Stimulated activated memory B cell treated with anti-CD40 and anti-IgM and Interleukin-4, amounts not matched to agents 10 μg/mL and 1 μg/mL and 100 μg/mL, for 72 hours (primary cell): ENCODE measurements at places on chromosomes 7 and 10.
A peak's percentile ranks its signal among the peaks of the same experiment; 100 is the strongest.

GRCh38 chr7:44541028-44541869 is at the start of gene NPC1L1:
NPC1L1 (minus strand) TSS chr7:44541330; CDS start chr7:44541259, 71 bp downstream.
- ATAC-seq, result no peak

DNA sequence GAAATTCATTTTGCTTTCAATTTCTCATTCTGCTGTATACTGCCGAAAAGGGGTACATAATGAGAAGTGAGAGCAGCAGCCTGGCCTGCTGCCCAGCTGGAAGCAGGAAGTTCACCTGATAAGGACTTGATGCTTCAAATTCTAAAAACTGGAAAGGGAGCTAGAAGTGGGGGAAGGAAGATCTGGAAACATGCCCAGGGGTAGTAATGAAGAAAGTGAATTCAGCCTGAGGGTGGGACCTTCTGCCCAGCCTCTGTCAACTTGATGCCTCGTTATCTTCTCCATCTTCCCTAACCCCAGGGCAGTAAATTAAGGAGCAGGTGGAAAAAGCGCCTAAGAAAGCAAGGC is 69.4 kb downstream of the ARMH3 start:
- peak; percentile 73 for ATAC-seq

- ATAC-seq, result no peak
Observed at GRCh38 chr10:93541402-93542357, 24.8 kb upstream of the FFAR4 start.

- peak; percentile 25 for ATAC-seq
Observed at GRCh38 chr7:1693419-1693990, 23.4 kb downstream of the ELFN1 start.

- ATAC-seq, result no peak
Observed at GRCh38 chr10:7971949-7972348, 82.5 kb upstream of the GATA3 start.

DNA sequence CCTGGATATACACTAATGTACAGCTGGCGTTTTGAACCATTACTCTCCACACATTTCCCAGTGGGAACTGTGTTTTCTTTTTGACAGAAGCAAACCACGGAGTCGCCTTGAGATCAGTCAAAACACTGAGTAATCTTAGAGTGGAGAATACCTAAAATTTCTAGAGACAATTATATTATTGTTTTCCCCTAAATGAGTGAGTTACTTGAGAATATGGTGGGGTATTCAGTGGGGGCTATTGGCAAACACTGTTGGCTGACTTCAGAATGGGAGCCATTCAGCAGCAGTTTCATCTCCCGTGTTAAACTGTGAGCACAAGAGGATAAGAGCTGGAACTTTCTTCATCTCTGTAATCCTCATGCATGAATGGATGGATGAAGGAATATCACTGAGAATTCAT is 6.2 kb downstream of the IL2RA start:
- no peak for ATAC-seq

DNA sequence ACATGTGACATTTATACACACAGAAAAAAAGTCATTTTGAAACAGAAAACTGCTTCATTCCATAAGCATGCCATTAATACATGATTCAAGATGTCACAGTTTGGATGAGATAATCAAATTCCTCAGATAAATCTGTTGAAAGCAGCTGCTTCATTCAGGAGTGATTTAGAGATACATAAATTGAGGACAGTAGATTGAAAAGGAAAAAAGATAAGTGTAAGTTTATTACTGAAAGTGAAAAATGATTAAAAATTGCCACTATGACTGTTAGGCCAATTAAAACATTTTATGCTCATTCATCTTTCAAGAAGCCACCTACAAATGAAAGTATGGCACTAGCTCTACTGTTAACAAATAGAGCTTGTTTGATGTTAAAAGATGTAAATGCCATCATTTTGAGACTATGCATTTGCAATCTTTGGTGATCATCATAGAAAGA is 136.9 kb upstream of the CDK6 start:
- ATAC-seq, result no peak

GRCh38 chr10:13051126-13051694 is 48.8 kb upstream of the OPTN start:
- ATAC-seq, result no peak

DNA sequence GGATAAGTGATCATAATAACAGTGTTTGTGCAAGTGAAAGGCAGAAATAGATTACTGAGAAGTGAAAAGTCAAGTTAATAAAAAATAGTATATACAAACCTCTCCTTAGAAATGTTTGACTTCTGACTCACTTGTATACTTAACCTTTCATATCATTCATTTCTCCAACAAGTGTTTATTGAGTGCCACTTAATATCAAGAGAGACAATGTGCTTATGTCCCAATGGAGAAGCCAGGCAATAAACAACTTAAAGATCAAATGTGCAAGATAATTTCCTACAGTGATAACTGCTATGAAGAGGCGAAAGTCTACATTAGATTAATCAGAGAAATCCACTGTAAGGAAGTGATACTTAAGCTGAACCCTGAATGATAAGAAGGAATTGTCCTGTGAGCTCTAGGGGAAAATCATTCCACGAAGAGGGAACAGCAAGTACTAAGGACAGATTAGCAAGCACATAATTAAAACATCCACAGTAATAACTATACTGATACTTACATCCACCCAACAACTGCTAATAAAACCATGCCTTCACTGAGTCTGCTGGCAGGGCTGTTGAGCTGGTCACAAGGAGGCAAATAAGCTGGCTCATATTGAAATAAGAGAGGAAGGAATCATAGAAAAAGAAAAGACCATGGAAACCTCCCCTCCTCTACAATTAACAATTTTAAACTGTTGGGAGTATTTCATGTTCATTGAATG is 203.5 kb downstream of the CTNNA3 start:
- ATAC-seq, result no peak

GRCh38 chr10:117217196-117217761 is 20.0 kb downstream of the KCNK18 start:
- no peak for ATAC-seq

DNA sequence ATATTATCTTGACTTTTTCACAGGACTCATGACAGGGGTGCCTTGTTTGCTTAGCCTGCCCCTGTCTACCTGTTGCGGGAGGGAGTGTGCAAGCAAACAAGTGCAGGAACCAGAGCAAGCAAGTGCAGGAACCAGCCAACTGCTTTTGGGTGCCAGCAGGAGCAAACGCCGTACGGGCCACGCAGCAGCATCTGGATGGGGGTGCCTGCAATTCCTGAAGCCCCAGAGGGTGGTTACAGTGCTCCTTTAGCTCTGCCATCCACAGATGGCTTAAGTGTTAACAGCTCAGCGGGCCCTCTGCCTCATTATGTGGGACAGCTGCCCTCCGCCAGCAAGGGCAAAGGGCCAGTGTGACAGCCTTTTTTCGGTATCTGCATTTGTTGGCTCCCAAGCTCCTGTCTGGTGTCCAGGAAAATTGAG is 83.5 kb downstream of the MICU1 start:
- no peak for ATAC-seq

DNA sequence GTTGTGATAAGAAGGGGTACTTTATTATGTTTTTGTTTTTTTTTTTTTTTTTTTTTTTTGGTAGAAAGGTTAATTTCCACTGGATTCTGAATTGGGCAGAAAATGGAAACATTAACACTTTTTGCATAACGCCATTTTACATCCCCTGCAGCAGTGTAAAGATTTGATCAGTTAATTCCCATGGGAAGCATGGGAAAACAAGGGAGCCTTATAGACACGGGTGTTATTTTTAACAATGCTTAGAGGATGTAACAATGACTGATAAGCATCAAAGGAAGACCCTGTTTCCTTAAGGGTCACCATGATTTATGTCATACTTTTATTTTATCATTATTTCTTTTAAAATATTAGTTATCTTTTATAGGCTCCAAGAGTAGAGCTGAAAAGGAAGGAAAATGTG is 140.2 kb downstream of the CDK14 start:
- ATAC-seq, result no peak

GRCh38 chr10:86861351-86861750 is 96.1 kb downstream of the MMRN2 start:
- no peak for ATAC-seq

GRCh38 chr10:10589540-10590303 is 427.9 kb upstream of the CELF2 start:
- ATAC-seq, result no peak

DNA sequence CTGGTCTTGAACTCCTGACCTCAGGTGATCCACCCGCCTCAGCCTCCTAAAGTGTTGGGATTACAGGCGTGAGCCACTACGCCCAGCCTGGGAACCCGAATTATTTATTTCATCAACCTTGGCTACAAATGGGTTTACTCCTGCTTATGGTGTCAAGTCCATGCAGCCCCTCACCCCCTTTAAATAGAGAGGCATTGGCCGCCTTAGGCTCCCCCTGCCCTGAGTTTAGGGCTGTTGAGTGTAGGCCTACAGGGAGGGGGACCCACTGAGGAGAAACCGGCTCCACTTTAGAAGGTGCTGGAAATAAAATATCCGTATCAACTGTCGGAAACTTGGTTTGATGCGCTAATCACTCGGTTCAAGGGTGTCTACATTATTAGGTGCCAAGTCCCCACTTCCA is 8.7 kb upstream of the SP8 start:
- no peak for ATAC-seq

DNA sequence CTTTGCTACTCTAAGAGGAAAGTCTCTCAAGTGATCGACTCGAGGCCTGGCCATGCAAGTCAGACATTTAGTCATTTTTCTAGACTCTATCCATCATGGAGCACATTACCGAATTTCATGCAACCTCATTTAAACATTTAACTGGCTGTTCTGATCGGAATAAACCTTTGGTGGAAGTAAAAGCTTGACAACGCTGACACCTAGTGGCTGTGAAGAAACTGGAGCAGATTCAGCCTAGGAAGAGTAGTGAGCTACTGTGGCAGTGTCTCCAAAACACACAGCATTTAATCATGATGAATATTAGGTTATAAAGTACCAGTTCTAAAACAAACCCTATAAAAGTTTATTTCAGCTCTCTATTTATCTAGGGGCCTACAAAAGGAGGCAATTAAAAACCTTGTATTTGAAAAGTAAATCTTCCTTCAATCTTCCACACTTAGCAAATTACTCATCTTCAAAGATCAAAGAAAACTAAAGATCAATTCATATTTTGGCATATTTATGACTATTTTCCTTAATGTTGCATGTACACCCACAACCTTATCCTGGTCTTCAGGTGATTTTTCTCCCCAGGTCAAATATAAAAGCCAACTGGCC is 175.0 kb downstream of the CTNNA3 start:
- no peak for ATAC-seq

- no peak for ATAC-seq
Observed at GRCh38 chr7:107210400-107210799, 41.6 kb downstream of the HBP1 start.

DNA sequence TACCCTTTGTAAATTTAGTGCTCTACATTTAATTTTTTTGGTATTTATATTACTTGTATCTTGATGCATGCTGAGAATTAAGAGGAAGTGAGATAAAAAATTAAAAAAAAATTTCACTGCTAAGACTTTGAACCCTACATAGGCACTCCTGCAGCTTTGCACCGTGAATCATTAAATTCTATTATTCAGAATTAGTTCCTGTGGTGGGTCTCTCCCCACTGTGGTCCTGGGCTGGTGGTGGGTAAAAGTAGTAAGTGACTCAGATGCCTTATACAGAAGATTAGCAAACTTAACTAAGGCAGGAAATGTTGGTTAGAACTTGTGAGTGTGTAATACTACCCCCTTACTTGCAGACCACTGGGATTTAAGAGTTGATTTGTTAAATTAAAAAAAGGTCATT is 72.6 kb downstream of the AP3M1 start:
- ATAC-seq, result peak; percentile 90

DNA sequence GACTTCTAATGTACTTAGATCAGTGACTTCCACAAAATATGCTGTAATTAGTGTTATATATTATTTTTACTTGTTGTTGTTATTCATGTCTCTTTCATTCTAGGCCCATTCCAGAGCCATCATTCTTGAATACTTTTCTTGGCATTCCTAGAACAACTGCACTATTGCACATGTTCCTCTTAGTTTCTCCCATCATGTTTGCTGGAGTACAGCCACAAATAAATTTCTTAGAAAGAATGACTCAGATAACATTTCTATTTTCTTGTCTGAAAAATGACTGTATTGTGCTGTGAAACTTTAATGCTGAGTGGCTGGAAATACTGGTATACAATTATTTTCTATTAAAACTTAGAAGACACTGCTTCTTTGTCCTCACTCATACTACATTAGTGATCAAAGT is 651.0 kb upstream of the STEAP1 start:
- no peak for ATAC-seq

- no peak for ATAC-seq
Observed at GRCh38 chr7:832968-833424, 720 bp downstream of the SUN1 start.

GRCh38 chr7:82348251-82348650 is 95.3 kb downstream of the CACNA2D1 start:
- ATAC-seq, result no peak

GRCh38 chr10:96225119-96225518 is 46.2 kb downstream of the BLNK start:
- no peak for ATAC-seq

DNA sequence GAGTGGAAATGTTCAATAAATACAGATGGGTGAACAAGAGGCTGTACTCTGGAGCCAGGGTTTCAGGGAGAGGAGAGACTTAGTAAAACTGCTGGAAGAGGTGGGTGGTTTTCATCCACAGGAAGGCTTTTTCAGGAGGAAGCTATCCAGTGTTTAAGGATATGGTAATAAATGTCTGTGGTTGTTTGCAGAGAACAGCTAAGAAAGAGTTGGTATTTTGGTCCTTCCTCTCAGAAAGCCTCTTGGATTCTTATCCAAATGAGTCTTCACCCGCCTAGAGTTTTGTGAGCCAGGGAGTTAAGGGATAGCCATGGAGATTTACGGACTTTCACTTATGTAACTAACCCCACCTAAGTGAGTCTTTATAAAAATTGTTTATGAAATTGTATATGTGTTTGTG is 95.7 kb downstream of the GNAI1 start:
- ATAC-seq, result no peak

- peak; percentile 59 for ATAC-seq
Observed at GRCh38 chr10:119139464-119140067, 25.9 kb downstream of the SFXN4 start.

DNA sequence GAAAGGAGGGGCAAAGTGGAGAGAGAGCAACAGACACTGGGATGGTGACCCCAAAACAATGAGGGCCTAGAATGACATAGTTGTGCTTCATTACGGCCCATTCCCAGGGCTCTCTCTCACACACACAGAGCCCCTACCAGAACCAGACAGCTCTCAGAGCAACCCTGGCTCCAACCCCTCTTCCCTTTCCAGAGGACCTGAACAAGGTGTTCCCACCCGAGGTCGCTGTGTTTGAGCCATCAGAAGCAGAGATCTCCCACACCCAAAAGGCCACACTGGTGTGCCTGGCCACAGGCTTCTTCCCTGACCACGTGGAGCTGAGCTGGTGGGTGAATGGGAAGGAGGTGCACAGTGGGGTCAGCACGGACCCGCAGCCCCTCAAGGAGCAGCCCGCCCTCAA is 20.7 kb downstream of the PRSS2 start:
- ATAC-seq, result no peak

- ATAC-seq, result no peak
Observed at GRCh38 chr7:28225576-28225975, 45.0 kb upstream of the JAZF1 start.

- no peak for ATAC-seq
Observed at GRCh38 chr7:84025332-84025927, 169.2 kb downstream of the SEMA3A start.
